ENCODE measurements at places on chromosomes 6 and 20.

DNA sequence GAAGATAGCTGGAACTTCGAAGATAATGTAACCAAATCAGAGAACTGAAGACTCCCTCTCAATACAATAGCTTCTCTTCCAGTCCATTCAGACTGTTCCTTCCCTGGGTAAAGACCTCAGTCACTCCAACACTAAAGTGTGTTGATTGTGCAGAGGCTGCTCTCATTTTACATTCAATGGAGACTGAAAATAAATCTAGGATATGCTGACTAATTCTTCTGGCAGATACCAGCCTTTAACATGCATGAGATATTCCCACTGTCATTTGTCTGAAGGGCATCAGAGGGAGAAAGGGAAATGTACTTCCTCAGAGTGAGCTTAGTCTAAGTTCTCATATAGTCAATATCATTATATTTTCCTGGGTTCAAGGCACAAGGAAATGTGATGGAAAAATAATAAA, 166.4 kb upstream of the IRAK1BP1 start:
- DNase-seq = no peak

- no peak for DNase-seq
Observed at GRCh38 chr6:39821046-39821740, 29.0 kb downstream of the DAAM2 start.

DNA sequence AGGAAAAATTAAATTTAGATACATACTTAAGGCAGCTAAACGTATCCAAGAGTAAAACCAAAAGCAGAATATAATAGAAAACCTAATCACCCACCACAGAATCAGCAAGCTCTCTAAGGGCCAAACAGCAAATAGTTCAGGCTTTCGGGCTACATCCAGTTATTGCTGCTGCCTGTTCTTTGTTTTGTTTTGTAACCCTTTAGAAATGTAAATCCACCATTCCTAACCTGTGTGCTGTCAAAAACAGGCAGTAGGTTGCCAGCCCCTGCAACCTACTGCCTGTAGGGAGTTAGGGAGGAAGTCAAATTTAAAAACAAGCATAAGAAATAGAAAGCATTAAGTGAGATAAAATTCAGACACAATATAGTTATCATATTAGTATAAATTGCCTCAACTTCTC, 225.9 kb downstream of the PTPRT start:
- no peak for DNase-seq

DNA sequence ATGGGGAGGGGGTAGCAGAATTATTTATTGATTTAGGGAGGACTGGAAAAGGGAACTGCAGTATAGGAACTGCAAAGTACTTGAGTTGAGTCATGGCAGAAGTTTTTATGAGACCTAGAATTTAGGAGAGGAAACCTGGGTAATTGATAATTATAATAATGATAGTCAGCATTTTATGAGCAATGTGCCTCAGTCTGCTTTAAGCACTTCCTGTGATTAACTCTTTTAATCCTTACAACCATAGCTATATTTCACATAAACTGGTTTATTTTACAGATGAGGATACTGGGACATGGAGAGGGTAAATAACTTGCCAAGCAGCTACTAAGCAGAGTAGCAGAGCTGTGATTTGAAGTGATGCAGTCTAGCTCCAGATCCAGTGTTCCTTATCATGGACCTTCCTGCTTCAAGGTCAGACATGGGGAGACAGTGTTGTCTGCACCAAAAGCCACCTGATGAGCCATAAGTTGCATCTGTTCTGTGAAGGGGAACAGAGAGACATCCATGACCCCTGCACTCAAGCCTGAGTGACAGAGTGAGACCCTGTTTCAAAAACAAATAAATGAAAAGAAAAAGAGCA, 13.6 kb downstream of the LRRC1 start:
- DNase-seq = no peak

DNA sequence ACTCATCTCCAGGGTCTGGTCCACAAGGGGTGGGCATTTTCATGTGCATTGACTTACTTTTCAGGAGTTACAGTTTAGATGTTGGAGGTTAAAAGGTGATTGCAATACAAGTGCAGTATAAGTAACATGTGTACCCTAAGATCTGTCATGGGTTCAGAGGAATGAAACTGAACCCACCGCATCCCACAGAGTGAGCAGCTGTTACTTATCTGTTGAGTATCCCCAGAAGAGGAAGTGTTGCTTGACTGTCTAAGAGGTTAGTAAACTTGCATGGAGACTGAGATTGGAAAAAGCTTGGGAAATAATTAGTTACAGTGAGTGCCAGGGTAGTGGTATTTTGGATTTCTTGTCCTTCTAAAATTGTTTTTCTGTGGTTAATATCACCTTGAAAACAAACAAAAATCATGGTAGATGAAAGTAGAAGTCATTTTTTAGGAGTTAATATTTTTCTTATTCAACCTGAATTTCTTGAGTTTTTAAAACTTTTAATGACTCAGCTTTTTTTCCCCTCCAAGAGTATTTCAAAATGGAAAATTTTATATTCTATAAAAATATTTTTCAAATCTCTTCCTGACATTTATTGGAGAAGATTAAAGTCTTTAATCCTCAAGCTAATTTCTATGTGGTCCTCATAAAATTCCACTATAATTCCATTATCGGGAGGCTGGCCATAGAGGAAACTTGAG, 306.1 kb downstream of the ZNF217 start:
- DNase-seq = no peak

DNA sequence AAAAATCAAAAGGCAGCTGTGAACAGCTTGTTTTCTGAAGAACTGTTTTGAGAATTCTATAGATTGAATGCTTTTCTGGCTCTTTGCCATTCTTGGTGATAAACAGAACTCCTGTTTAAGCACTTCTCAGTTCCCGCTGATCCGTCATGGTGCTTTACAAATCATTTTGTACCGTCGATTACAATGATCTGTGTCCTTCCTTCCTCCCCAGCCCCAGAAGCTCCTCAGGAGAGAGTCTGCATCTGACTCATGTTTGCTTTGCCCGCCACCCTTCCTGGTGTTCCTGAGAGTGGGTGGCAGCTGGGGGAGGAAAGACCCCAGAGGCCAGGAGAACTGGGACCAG, 538.6 kb upstream of the MARCKS start:
- DNase-seq = no peak

GRCh38 chr6:137102851-137103492, 58.2 kb upstream of the IL20RA start:
- DNase-seq = no peak

DNA sequence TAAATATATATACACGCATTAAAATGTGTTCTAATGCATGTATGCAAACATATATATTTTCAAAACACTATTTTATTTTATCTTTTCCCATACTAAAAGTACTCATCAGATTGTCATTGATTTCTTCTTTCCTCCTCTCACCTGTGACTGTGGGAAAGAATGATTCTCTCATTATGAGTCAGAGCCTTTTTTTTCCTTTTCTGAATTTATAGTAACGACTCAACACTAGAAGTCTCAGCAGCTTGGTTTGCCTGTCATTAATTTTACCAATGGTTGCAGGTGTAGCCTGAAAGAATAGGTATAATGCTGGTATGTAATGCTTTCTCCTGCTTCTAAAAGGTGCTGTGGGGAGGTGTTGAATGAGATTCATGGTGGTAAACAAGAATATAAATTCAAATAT, 328.7 kb downstream of the UTRN start:
- DNase-seq = no peak

GRCh38 chr6:4727671-4728435, 48.4 kb upstream of the CDYL start:
- DNase-seq = no peak

GRCh38 chr20:40016392-40016791, 672.6 kb downstream of the MAFB start:
- no peak for DNase-seq

DNA sequence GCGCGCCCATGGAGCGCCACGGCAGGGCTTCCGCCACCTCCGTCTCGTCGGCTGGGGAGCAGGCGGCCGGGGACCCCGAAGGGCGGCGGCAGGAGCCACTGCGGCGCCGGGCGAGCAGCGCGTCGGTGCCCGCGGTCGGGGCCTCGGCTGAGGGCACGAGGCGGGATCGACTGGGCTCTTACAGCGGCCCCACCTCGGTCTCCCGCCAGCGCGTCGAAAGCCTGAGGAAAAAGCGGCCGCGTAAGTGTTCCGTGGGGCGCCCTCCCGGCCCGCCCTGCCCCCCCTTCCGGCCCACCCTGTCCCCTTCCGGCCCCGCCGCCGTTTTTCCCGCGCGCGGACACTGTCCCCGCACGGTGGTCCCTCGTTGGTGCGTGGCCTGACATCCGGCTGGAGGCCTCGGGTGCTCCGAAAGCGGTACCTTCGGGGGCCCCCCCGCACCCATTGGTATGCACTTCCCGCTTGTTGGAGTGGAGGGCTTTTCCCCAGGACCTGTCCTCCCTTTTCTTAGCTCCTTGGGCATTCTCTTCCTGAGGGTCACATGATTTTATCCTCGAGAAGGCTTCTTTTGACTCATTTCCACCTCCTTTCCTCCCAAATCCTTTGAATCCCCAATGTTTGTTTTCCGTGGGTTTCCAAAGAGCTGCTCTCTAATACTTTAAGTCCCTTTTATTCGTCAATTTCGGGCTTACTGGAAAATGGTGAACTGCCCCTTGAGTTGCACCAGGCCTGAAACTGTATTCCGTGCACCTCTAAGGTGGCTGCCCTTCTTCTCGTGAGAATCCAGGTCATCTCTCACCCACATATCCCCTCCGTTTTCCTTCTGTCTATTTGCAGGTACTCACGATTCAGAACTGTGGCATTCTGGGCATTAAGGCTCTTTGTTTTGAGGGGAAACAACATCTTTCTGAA, 556 bp downstream of the PANK2 start:
- DNase-seq = no peak

- DNase-seq = no peak
Observed at GRCh38 chr20:25191689-25192088, 3.8 kb upstream of the ENTPD6 start.

DNA sequence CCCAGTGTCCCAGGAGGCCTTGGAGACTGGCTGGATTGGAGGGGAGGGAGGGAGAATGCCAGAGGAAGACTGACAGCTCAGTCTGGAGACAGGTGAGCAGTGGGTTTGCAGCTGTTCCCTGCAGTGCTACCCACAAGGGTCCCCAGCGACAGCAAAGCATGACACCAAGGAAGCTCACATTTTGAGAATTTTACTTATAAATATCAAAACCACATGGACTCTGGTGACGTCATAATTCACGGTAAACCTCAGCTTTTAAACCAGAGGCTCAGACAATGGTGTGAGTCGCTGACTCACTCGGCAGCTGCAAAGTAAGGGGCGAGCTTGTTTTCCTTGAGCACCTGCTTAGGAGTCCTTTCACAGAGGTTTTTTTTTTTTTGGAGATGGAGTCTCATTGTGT, 65.2 kb downstream of the THBS2 start:
- DNase-seq = peak; percentile 80

DNA sequence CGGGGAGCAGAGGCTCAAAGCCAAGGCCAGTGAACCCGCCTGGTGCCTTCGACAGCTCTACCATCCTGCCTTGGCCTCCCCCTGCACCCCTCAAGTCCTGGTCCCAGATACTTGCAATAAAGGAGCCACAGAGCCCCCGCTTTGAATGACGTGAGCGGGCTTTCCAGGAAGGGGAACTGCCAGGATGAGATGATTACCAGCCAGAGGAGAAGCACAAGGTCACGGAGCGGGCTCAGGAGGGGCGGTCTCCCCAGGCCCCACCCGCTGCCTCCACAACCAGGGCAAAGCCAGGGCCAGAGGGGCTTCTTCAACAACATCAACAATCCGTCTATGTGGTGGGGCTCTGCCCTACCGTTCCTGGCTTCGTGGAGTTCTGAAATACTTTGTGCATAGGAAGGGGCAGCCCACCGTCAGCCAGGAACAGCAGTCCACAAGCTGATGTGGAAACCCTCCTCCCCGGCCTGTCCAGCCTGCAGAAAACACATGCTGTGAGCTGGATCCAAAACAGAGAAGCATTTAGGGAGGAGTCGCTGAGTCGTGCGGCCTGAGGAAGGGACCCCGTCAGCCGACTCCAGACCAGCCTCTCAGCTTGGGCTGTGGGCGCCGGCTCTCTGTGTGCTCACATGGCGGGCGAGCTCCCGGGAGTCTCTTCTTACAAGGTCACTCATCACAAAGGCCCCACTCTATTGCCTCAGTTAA, 392.5 kb downstream of the CDH4 start:
- DNase-seq = no peak

GRCh38 chr6:135796643-135797305, 54.7 kb upstream of the PDE7B start:
- DNase-seq = no peak

GRCh38 chr6:142570221-142570671, 268.4 kb downstream of the ADGRG6 start:
- no peak for DNase-seq

- DNase-seq = no peak
Observed at GRCh38 chr6:98433325-98434056, 400.9 kb upstream of the POU3F2 start.

GRCh38 chr20:13877793-13878192, 93.0 kb downstream of the NDUFAF5 start:
- no peak for DNase-seq

GRCh38 chr20:20341371-20341770, 26.5 kb upstream of the INSM1 start:
- DNase-seq = no peak

DNA sequence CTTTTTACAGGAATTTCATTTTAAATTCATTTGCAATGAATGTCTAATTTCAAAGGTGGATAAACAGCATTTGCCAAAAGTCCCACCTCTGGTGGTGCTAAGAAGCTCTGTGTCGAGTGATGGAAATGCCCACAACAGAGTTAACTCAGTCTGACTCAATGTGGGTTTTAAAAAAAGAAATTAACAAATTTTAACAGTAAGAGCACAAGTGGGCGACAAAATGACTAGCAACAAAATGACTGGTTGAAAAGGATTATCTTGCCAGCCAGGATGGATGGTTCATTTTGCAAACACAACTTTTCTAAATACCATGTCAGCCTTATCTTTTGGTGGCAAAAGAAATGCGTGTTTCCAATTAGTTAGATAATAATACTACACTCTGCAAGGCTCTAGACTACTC, 14.3 kb upstream of the TAGAP start:
- no peak for DNase-seq

- no peak for DNase-seq
Observed at GRCh38 chr20:1436263-1436662, 30.4 kb downstream of the NSFL1C start.

DNA sequence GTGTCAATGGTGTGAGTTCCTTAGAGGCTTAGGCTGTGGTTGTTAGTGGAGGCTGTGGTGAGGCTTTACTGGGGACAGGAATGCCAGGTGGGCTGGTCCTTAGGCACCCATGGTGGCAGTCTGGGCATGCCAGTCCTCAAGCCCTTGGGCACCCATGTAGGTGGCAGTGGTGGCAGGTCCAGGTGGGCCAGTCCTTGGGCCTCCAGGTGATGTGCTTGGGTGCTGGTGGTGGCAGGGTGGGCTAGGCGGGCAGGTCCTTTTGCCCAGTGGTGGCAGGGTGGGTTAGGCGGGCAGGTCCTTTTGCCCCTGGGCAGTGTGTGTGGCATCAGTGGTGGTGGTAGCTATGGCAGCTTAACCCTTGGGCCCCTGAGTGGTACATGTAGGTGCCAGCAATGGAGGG, 133.8 kb downstream of the FLRT3 start:
- no peak for DNase-seq

Measured in AG09309 (cell line).